ENCODE measurements at places on chromosomes 6 and 20.

- no peak for DNase-seq
Measured at GRCh38 chr6:168045141-168045691, 33.8 kb downstream of the FRMD1 start.

DNA sequence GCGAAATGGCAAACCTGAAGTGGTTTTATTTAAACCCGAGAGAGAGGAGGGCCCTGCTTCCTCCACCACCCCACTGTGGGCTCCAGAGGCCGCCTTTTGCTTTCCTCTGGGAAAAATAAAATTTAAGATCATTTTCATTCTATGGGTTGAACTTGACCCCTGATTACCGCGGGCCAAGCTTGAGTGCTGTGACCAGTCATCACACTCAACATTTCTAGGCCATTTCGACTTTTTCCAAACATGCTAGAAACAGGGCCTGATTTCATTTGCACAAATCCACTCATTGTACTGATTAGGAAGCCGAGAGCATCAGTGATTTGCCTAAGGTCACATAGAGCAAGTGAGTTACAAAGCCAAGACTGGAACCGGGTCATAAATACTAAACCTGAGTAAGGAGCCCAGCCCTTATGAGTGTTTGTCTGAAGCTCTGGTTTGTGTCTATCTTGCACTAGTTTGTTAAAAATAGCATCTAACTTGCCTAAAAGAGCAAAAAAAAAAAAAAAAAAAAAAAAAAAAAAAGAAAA lies 179.7 kb downstream of the DLL1 start:
- no peak for DNase-seq

- no peak for DNase-seq
Measured at GRCh38 chr20:23228912-23229311, 121.7 kb upstream of the NXT1 start.

DNA sequence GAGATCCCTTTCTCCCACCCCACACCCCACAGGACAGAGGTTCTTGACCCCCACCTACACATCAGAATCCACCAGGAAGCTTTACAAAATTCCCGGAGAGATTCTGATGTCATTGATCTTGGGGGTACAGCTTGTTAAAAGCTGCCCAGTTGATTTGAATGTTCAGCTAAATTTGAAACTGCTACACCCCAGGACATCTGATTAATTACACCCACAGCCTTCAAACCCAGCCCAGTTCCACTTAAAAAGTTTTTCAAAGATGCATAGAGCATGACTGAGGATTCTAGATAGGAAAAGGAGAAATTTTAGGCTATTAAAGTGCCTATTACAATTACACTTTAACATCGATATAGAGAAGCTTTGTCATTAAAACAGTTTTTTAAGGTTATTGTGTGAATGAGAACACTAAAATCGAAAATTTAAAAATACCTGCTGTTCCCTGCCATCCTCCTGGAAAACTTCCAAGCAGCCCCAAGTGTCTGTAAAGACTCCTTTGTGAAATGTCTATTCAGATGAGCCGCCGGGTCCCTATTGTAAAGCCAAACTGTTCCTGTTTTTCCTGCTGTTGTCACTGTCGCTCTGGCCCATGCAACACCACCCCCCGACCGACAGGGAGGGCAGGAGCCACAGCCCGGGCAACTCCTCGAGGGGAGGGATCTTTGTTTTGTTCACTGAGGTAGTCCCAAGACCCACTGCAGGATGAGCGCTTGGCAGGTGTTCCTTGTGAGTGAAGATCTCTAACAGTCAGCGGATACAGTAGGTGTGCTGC lies 132.5 kb upstream of the PHACTR3 start:
- DNase-seq: no peak

DNA sequence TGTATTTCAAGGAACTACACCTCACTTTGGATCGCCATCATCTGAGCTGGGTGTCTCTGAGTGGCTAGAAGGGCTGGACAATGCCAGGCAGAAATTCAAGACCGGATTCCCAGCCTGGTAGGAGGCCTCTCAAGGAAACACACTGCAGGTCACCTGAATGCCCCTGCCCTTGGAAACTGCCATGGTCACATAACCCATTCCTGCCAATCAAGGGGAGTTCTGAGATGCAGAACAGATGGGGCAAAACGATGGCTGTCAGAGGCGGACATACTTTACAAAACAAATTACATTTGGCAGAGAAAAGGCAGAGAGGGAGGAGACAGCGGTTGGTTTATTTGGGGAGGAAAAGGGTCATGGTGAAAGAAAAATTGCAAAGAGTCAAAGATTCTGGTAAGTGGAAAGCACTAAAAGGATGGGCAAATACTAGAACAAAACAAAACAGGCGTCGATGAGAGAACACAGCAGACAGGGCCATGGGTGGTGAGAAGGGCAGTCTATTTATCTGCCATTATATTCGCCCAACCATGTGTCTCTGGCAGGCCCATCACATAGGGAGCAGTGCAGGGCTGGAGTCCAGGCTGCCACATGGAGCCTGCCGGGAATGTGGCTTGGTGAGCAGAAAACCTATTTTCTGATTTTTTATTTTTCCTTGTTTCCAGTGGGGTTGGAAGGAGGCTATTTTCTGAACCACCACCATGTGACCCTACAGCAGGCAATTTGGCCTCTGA lies 13.5 kb downstream of the BEND3 start:
- no peak for DNase-seq

DNA sequence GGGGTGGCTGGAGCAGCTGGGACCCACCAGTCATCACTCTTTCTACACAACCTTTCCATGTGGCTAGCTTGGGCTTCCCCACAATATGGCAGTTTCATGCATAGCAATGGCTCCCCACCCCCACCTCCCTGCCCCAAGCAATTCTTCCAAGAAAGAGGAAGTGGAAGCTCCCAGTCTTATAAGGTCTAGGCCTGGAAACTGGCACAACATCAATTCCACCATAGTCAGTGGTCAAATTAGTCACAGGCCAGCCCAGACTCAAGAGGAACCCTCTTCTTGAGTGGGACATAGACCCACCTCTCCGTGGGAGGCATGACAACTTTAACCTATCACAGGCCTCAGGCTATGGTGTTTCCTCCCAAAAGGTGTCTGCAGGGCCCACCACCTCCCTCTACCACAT lies 17.7 kb downstream of the TGM6 start:
- no peak for DNase-seq

GRCh38 chr20:48769069-48769983 lies 58.5 kb downstream of the PREX1 start:
- DNase-seq: peak; percentile 51

- no peak for DNase-seq
Measured at GRCh38 chr6:107418118-107418517, 41.2 kb downstream of the PDSS2 start.

GRCh38 chr6:106450653-106451052 lies 90.1 kb downstream of the CRYBG1 start:
- no peak for DNase-seq

GRCh38 chr6:37435816-37436215 lies 2.8 kb downstream of the CMTR1 start:
- DNase-seq: no peak

DNA sequence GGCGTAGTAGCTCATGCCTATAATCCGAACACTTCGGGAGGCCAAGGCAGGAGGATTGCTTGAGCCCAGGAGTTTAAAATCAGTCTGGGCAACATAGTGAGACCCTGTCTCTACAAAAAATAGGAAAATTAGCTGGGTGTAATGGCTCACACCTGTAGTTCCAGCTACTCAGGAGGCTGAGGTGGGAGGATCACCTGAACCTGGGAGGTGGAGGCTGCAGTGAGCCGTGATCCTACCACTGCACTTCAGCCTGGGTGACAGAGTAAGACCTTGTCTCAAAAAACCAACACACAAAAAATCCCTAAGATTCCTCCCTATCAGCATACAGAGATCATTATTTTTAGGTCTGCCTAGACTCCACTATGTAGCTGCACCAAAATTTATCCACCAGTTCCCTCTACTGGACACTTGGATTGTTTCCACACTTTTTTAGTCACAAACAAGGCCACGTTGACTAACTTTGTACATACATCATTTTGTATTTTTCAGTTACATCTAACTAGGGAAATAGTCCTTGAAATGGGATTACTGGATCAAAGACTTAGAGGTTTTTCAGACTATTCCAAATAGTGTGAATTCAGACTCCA lies 3.6 kb upstream of the PHF1 start:
- DNase-seq: no peak

GRCh38 chr6:133843098-133843497 lies 45.8 kb upstream of the TCF21 start:
- DNase-seq: no peak

DNA sequence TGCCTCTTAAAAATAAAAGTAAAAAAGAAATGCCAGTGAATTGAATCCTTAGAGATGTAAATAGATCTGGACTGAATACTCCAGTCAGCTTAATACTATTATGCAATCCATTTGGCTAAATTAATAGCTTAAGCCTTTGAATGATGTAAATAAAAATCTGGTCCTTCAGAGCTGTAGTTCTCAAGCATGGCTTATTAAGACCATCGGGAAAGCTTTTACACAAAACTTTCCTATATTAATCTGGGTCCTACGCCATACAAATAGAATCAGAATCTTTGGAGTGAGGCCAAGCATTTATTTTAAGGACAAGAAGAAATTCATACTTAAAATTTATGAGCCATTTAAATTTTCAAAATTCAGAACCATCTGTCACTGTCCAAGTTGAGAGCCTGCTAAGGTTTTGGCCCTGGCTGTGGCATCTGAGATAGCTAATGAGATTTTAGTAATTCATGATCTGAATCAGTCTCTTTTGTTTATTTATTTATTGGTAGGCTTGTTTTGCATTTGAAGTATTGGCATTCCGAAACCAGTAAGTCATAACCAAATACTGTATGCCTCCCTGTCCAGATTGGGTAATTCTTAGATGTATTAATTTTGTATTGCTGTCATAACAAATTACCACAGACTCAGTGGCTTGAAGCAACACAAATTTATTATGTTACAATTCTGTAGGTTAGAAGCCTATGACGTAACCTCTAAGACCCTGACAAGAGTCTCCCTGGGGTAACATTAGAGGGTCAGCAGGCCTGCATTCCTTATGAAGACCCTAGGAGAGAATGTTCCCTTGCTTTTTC lies 228.1 kb upstream of the RAB32 start:
- DNase-seq: no peak

GRCh38 chr6:38143191-38144150 lies 323.9 kb downstream of the ZFAND3 start:
- DNase-seq: no peak

- DNase-seq: no peak
Measured at GRCh38 chr6:53347250-53347920, 1.4 kb downstream of the ELOVL5 start.

- no peak for DNase-seq
Measured at GRCh38 chr6:122079916-122080315, 319.5 kb upstream of the HSF2 start.

- DNase-seq: no peak
Measured at GRCh38 chr6:2988094-2988425, 11.6 kb upstream of the NQO2 start.

DNA sequence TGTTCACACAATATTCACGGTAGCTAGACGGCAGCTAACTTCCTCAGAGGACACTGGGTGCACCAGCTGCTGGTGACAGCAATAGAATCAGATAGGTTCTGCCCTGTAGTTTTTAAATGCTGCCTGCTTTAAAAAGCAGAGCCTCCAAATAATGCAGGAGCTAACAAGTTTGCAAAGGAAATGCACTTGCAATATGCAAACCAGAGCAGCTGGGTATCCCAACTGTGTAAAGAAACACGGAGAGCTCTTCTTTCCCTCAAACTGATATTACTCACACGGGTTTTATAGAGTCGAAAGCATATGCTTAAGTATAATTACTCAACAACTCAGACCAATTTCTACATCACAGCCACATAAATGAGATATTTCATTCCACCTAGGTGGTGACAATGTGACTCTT lies 432.7 kb downstream of the TFAP2A start:
- DNase-seq: no peak

GRCh38 chr6:146550911-146551310 lies 7.3 kb downstream of the RAB32 start:
- no peak for DNase-seq

DNA sequence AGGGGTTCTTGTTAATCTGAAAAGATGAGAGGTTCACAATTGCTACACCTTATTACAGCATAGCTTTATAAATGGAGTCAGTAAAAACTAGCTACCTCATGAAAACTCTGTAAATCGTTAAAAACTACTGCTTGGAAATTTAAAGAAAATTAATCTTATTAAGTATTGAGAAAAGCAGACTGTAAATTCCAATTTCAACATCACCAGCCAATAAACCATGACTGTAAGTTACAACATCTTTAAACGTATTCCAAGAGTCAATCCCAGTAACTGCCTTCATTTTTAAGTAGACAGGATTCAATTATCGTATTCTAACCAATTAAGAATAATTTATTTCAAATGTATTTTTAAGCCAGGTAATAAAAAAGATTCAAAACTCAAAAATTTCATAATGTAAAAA lies 70.3 kb downstream of the ATG5 start:
- DNase-seq: no peak

DNA sequence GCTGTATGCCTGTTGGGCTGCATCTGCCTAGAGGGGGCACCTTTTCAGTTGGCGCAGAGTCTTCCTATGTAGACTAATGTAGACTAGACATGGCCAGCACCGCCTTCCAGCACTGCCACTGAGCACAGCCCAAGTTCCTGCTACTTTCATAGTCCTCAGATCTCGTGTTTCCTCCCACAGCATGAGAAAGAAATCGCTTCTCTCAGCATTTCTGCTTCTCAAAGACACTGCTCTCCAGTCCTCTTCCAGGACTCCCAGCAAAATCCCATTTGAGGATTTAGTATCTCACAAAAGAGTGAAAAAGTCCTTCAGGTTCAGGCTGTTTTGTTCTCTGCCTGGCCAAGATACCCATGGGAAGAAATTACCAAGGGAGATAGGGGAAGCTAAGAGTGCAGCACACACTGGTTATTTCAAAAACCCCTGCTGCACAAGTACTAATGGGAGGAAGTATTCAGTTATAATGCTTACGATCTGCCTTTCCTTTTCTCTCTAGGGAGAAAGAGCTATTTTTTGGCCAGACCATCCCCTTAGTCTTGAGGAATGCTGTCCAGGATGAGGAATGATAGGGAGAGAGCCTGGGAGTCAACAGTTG lies 35.7 kb downstream of the OGFRL1 start:
- DNase-seq: no peak

- no peak for DNase-seq
Measured at GRCh38 chr6:21666853-21667681, 73.5 kb downstream of the SOX4 start.

DNA sequence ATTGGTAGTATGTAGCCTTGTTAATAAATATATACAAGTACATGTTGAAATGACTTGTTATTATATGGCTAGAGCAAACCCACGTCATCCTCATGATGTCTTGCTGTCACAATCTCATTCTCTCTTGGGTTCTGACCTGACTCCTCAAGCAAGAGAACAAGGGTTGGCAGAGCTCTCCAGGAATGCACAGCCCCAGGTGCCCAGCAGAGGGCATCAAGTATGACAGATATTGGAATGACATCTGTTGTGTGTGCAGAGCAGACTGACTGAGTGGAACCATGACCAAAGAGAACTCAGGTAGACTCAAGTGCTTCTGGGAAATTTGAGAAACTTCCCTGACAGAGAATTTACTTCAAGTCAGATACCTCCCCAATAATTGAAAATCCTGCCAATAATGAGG lies 90.6 kb downstream of the PAX1 start:
- no peak for DNase-seq
